ENCODE measurements at places on chromosomes 2 and 18.

DNA sequence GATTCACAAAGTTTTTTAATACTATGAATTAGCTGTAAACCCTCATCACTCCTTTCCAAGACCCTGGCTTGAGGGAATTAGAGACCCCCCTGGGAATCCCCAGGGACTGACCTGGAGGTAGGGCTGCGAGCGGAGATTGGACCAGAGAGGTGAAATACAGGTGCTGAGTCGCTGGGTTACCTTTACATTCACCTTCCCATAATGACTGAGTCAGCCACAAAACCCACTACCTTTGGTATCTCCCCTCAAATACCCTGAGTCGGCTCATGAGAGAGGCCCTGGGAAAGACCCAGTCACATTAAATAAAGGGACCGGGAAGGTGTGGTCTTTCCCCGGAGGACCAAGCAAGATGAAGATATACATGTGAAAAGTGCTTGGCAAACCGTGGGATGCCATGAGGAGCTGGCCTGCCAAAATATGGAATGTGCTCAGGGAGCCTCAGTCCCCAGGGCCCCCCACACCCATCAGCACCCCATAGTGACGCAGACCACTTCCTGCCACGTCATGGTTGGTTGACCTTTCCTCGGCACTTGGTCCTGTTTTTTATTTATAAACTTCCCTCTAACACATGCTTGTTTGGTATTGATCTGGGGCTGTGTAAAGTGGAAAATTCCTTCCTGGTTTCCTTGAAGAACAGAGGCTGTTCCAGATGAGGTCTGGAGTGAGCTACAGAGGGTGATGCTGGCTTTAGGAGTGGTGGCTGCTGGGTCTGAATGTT, 51.4 kb downstream of the IL1RL2 start:
- DNase-seq = no peak

DNA sequence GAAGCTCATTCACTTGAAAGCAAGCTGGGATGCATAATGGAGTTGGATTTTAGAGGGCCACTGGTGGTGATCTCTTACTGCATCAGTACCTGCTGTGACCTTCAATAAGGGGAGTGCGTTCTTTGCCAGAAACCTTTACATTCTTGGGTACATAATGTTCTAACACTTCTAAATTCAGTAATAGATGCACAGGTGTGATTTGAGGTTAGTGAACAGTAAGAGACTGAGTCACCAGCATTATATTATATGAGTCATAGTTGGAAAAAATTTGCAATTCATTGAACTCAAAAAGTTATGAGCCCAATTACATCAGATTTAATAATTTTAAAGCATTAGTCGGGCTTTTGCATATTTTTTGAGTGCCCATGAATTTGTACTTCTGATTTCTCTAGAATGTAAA, 803.3 kb downstream of the ADCYAP1 start:
- no peak for DNase-seq

- no peak for DNase-seq
These were observed at the start of gene CABLES1 for GRCh38 chr18:23134780-23135549. Gene CABLES1 (plus strand): TSS chr18:23135485. CDS start chr18:23135763, 278 bp downstream.

GRCh38 chr2:31347750-31348149, 66.8 kb downstream of the XDH start:
- DNase-seq = no peak

DNA sequence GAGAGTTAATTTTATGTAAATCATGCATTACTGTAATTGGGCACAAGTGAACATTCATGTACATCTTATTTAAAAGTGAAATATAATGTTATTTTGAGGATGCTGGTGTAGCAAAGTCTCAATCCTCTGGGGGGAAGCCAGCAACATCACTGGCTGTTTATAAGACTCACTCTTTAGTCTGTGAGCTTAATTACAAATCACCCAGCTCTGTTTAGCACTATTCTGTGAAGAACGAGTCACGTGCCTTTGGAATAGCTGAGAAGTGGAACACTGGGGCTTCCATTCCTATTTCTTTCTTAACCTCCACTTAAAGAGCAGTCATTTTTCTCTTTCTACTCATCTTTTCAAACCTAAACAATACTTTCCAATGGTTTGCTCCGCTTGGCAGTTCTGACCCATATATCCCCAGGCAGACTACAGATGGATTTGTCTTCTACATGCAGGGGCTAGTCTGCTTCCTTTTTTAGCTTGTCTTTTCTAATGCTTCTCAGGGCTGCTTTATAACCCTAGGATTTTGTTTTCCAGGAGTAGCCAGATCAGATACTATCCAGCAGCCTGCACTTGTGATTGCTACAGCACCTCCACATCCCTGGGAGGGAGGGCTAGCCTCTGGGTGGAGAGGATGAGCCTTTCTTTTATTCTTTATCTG, 95.3 kb upstream of the CAVIN2 start:
- no peak for DNase-seq

DNA sequence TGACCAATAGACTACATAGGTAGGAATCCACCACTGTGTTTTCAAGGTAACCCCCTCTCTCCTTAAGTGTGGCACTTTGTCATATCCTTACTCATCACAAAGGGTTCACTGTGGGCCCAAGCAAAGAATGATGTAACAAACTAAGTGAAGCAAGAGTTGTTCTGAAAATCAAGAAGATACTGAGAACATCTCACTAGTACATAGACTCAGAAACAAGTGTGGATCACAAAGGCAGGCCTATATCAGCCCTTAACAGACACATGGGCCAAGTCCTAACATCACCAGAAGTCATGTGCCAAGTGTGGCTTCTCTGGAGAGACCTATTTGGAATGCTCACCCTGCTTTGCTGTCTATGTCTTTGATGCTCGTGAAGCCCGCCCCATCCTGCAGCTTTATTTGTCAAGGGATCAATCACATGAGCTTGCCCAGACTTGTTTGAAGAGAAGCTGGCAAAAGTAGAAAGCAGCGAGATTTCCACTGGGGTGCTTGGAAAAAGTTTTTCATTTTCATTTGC, 131.2 kb upstream of the TTC39C start:
- no peak for DNase-seq

DNA sequence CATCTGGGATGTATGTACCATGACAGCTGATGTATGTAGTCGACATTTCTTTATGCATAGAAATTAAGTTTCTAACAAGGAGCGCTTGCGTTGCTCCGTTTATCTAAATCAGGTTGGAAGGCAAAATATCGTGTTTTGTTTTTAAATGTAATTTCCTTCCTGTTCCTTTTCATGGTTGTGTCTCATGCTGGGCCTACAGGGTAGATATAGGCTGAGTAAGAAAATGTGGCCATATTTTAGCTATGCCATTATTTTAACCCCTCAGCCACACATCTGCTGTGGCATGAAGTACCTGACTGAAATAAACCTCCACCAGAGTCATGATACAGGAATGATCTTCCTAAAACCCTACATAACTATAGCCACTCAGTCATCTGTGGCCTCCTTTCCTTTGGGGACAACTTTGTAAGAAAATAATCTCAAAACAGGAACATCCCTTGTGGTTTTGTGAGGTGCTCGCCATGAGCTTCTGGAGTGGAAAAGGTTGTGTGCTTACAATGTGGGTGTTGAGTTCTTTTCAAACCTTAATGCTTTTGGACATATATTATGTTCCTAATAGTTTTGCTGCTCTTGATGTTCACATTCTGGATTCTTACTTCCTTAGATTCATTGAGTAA, 214.3 kb downstream of the FAM210A start:
- no peak for DNase-seq

- DNase-seq = no peak
These were observed 986.0 kb downstream of the DSC3 start for GRCh38 chr18:30056528-30056927.

GRCh38 chr2:10873790-10874437, 37.8 kb upstream of the KCNF1 start:
- DNase-seq = no peak

DNA sequence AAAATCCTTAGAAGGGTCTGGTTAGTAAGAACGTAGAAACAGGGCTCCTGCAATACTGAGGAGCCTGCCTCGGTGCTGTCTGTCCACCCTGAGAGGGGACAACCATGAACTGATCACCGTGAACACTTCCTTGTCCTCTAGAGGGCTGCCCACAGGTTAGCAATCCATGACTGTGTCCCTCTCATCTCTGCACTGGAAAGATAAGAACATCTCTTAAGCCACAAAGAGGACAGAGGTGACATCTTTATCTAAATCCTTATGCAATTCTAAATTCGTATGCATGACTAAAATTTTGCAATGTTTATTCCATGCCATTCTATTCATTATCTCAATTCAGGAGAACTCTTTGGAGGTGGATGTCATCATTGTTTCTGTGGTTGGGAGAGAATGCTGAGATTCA, 12.8 kb downstream of the EFR3B start:
- no peak for DNase-seq

Measured in esophagus squamous epithelium (tissue), 5 donors.